ENCODE measurements at places on chromosomes 2 and 18. TPM values are rescaled to one million over a fixed set of nuclear protein-coding genes. Genes with fewer than 3 reads are reported as not detected.

Gene LOXHD1
- not detected for total RNA-seq

Gene SPEG
- 13.1 TPM for total RNA-seq

Gene CPO
- total RNA-seq = under 0.01 TPM

Gene SLC23A3
- 1.8 TPM for total RNA-seq

Gene ADNP2
- 17.3 TPM for total RNA-seq
